ENCODE measurements at places on chromosomes 4 and X.

DNA sequence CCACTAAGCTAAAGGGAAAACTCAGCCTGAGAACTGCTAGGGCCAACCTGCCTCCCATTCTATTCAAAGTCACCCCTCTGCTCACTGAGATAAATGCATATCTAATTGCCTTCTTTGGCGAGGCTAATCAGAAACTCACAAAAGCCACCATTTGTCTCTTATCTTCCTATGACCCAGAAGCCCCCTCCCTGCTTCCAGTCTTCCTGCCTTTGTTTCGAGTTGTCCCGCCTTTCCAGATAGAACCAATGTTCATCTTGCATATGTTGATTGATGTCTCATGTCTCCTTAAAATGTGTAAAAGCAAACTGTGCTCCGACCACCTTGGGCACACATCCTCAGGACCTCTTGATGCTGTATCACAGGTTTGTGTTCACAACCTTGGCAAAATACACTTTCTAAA lies 459.8 kb downstream of the FSTL5 start:
- no peak for DNase-seq

GRCh38 chr4:153218961-153219360 lies 14.7 kb downstream of the TRIM2 start:
- no peak for DNase-seq

DNA sequence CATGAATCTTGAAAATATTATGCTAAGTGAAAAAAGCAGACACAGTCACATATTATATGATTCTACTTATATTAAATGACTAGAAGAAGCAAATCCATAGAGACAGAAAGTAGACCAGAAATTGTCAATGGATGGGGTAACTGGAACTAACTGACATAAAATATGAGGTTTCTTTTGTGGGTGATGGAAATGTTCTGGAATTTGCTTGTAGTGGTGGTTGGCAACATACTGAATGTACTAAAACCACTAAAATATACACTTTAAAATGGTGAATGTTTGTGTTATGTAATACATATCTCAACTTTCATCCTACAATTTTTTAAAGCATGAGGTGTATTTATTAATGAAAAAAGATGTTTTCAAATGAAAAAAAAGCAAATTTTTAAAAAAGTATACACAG lies 14.7 kb downstream of the CNOT6L start:
- no peak for DNase-seq

DNA sequence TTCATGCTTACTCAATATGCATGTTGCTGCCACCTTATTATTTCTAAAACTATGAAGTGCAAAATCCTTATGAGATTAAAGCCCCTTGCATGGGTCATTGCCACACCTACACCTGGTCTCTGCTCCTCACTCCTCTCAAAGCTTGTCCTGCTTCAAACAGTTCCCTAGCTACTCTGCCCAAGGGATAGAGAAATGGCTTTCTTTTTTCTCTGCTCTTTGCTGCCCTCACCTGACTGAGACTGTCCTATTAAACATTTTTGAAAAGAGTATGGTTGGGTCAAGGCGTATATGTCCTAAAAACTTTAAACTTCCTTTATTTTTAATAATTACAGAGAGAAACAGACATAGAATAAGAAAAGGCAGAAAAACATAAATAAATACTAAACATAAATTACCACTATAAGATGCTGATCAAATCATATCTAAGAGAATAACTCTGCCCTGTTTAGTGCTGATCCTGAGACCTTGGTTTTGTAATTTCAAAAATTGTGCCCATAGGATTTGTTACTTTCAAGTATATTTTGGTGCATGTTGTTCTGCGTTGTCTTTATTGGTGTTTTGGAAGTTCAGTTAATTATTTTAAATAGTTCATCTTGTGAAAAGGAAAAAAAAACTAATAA lies 704.9 kb upstream of the PABPC4L start:
- DNase-seq = no peak

DNA sequence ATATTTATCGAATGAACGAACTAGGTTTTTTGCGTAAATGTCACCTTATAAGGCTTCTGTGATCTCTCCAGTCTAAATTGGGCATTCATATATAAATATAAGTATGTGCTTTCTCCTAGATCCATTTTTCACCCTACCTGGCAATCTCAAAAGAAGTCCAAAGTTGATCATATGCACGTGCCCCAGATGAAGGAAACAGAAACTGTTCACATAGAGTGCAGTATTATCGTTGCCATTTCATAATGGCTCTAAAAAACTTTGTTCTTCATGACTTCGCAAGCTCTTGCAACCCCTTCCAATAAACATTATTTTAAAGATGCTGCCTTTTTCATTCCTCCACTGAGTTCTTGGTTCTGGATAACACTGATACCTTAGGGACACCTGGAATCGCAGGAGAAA lies 708 bp downstream of the INTS12 start:
- no peak for DNase-seq

- no peak for DNase-seq
Observed at GRCh38 chrX:127459790-127460189, 592.4 kb downstream of the ACTRT1 start.

DNA sequence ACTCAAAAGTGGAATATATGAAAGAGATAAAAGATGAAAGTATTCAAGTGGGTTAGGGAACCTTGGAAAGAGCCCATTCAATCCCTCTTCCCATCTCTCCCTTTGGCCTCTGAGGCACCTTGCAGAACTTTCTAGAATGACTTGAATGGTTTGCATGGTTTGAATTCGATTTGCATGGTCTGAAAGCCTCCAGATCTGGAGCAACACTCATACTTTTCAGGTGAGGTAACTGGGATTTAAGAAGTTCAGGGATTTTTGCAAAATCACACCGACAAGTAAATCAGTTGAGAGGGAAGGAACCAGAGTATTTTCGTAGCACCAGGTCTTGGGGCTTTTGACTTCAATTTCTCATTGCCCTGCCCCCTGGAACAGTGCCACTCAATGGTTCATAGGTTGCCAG lies 476.0 kb upstream of the FTHL17 start:
- DNase-seq = no peak

GRCh38 chrX:17323397-17323796 lies 51.6 kb upstream of the NHS start:
- no peak for DNase-seq

Data from activated naive CD4-positive, alpha-beta T cell treated with anti-CD3 and anti-CD28 coated beads, Interleukin-2, amount 10 ng/mL, durations not matched to agents 7 days and 5 days (primary cell).